ENCODE measurements at places on chromosomes 5 and 9. TPM values are rescaled to one million over a fixed set of nuclear protein-coding genes. Genes with fewer than 3 reads are reported as not detected.

The TRIM7 gene
- total RNA-seq: not detected

The MRRF gene
- 34.3 TPM for total RNA-seq

The CDH10 gene
- 11.0 TPM for total RNA-seq

The SLC4A9 gene
- 0.58 TPM for total RNA-seq

DNA sequence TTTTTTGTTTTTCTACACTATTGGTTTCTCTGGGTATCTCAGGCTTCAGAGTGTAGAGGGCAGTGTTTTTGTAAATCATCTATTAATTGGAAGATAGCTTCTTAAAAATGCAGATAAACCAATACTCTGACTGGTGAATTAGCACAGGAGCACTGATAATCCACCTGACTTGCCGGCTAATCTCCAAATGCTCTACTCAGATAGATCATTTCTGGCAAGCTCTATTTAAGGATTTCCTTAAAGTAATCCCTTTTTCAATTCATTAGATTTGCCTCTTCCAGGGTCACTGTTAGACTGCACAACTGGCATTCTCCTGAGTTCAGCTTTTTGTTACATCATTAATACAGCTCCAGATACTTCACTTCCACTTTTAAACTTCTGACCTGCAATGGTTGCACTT is 1390.3 kb upstream of the NUDT12 start:
- H3K36me3 ChIP-seq: no peaks in the 10 kb centered on the region
- DNase-seq: no peak
- no peaks in the 10 kb centered on the region for H3K4me1 ChIP-seq
- no peaks in the 10 kb centered on the region for H3K27me3 ChIP-seq
- no peak overlapping the region for H3K4me3 ChIP-seq

DNA sequence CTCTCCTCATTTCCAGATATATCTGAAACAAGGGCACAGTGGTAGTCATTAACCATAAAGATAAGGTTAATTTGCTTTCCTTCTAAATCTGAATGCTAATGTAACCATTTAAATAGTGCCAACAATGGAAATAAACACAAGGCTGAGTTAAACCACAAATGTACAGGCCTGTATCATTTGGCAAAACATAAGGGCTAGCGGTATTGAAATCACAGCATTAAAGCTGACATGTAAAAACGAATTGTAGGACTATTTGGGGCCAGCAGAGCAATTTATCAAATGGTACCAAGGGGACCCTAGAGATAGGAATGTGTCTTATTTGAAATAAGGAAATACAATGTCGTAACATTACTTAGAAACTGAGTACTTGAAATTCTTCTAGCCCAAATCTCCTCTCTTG is 247.5 kb upstream of the RPS23 start:
- H3K27ac ChIP-seq: no peak overlapping the region
- H3K4me3 ChIP-seq: no peak overlapping the region

- DNase-seq: no peak
- no peak overlapping the region for H3K4me3 ChIP-seq
- H3K4me1 ChIP-seq: no peaks in the 10 kb centered on the region
- H3K27me3 ChIP-seq: peaks cover 3% of the 10 kb centered on the region
Observed at GRCh38 chr9:133682818-133683585, 46.8 kb downstream of the DBH start.

DNA sequence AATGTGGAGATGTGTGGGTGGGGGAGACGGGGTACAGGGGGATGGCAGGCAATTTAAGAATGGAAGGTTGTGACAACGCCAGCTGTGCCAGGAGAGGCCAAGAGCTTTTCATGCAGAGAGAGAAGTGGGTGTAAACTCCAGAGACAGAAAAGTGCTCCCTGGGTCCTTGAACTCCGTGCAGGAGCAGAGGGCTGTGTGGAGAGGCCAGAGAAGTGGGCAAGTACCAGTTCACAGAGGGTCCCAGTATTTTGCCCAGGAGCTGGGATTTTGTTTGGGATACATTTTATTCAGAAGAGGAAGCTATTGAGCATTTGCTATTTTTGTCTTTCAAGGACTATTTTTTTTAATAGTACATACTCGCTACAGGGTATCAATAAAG is 19.5 kb upstream of the TCERG1 start:
- H3K4me1 ChIP-seq: no peaks in the 10 kb centered on the region
- no peaks in the 10 kb centered on the region for H3K36me3 ChIP-seq
- peaks cover 18% of the 10 kb centered on the region for H3K27me3 ChIP-seq
- DNase-seq: no peak
- H3K4me3 ChIP-seq: no peak overlapping the region

DNA sequence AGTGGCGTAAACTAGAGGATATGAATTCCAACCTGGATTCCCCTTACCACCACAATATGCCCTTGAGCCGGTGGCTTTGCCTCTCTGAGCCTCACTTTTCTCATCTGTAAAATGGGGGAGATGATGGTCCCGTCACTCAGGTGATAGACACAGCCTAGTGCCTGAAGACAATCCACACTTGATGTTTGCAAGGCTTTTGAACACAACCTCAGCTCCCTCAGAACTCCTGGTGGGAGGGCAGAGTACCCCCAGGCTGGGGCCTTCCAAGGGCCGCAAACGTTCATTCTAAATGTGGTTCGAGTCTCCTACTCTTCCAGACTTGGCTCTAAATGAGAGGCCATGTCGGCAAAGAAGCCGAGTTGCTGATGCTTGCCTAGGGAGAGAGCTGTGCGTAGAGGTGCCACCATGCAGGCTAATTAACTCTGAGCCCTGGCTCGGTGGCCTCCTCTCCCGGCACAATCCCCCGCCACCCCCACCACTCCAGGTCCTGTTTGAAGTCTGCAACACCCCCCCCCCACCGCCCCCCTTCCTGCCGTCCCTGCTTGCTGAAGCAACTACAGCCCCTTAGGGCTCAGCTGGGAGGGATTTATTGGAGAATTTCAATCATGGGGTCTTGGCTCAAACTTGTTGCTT is 97.7 kb upstream of the LMX1B start:
- peaks cover 2% of the 10 kb centered on the region for H3K4me1 ChIP-seq
- H3K4me3 ChIP-seq: no peak overlapping the region
- H3K36me3 ChIP-seq: no peaks in the 10 kb centered on the region
- H3K27ac ChIP-seq: no peak overlapping the region
- peaks cover 81% of the 10 kb centered on the region for H3K27me3 ChIP-seq
- DNase-seq: no peak

Data from progenitor cell of endocrine pancreas (in vitro differentiated cells).